ENCODE measurements at places on chromosomes 6 and 20.

GRCh38 chr6:100366419-100366818 is 98.3 kb downstream of the SIM1 start:
- no peak for DNase-seq

GRCh38 chr6:31547727-31548543 is 527 bp downstream of the NFKBIL1 start:
- DNase-seq, result no peak

DNA sequence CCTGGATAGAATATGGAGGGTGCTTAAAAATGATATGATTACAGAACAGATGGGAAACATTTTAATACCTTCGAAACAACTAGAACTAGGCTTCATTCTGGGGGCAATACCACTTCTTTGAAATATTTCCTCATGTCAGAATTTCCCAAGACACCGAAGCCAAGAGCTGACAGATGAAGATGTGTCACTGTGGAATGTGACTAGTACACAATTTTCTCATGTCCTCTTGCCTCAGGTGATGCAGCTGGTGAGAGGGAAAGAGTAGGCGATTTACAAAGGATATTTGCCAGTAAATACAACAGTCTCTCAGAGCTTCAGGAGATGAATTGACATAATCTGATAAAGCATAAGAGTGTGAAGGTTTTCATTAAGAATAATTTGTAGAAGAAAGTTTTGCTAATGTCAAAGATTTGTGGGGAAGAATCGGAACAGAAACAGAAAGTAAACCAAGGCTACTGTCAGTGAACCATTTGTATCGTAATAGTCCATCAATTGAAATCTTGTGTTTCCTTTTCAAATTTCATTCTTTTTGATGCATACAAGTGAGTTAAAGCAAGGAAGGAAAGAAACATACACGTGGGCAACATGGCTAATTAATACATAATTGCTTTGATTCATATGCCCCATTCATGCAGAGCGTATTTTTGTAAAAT is 164.7 kb upstream of the CCN2 start:
- no peak for DNase-seq

GRCh38 chr6:13488015-13488895 is 855 bp upstream of the GFOD1 start:
- no peak for DNase-seq

DNA sequence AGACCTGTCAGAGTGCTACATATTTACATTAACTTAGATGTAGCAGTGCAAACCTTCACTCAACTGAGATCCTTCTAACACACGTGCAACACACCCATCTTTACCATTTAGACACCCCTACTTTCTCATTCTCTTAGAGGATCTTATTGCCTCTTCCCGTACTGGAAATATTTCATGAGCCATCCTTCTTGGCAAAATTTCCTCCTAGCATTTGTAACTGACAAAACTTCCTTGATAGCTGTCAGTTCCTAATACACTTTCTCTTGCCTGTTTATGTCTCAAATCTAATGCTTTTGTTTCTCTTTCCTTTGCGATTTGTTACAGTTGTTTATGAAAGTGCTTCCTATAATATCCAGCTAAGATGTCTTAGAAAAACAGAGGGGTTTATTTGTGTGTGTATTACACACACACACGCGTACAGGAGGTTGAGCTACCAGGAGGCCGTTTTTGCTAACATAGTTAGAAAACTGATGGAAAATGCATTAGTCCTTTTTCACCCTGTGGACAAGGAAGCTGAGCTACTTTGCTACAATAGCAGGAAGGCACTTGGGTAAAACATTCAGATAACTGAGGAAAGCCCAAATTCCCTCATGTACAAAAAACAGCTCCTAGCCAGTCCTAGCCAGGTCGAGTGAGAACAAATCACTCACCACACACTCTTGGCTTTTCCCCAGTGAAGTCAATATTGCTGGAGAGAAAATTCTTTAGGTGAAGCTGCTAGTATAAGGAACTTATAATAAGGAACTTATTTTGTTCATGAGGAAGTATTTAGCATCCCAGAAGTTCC is 153.6 kb downstream of the NFATC2 start:
- DNase-seq, result no peak

- no peak for DNase-seq
Measured at GRCh38 chr20:33979094-33979493, 14.6 kb upstream of the RALY start.

Data from HAP-1 (cell line).